Fibroblast of lung (primary cell): ENCODE measurements at places on chromosomes 5 and 9. TPM values are rescaled to one million over a fixed set of nuclear protein-coding genes. Genes with fewer than 3 reads are reported as not detected.

GRCh38 chr9:91842358-91843049 is 107.5 kb downstream of the ROR2 start:
- no peak for DNase-seq

DNA sequence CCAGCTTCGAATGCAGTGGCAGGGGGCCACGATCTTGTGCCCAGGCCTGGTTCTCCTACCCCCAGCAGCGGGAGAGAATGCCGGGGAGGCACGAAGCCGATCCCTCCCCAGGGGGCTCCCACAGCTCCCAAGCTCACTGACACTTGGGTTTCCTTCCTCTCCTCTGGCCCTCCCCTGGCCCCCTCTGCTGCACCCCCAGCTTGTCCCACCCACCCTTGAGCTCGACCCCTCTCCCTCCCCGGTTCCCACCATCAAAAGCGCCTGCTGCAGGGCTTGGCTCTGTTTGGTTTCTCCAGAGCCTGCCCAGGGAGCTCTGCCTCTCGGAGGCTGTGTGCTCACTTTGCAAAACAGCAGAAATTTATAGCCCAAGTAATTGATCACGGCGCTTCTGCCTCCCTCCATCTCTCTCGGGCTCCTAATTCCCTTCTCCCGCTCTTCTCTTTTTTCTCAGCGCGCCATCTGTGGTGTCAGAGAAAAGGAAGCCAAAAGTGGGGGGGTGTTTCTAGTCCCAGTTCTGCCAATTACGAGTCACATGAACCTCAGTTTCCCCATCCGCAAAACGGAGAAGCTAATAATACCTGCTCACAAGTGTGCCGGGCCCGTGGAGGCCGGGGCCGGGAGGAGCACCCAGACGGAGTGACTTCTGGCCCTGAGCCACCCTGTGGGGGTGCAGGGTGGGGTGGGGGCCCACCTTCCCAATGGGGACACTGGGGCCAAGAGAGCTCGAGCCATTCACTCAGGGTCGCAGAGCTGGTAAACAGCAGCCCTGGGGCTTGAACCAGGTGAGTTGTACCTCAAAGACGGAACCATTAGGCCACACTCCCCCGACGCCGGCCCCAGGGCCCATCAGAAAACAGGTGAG is 141.2 kb upstream of the IER5L start:
- no peak for DNase-seq

DNA sequence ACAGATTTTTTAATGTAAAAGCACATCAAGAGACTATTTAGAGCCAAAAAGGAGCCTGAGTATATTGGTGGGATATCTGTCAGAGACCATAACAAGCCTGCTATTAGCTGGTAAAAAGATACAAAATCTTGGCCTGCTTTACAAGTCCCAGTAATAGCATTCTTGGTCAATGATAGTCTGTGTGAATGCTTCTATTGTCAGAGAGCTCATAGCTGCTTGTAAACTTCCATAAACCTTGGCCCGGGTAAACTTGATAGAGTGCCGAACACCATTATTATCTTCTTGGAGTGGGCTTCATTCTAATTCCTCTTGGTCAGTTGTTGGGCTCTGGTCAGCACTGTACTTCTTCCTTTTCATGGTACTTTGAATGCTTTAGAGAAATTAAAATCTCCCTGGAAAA is 64.0 kb downstream of the UBAP1 start:
- peak; percentile 65 for DNase-seq

DNA sequence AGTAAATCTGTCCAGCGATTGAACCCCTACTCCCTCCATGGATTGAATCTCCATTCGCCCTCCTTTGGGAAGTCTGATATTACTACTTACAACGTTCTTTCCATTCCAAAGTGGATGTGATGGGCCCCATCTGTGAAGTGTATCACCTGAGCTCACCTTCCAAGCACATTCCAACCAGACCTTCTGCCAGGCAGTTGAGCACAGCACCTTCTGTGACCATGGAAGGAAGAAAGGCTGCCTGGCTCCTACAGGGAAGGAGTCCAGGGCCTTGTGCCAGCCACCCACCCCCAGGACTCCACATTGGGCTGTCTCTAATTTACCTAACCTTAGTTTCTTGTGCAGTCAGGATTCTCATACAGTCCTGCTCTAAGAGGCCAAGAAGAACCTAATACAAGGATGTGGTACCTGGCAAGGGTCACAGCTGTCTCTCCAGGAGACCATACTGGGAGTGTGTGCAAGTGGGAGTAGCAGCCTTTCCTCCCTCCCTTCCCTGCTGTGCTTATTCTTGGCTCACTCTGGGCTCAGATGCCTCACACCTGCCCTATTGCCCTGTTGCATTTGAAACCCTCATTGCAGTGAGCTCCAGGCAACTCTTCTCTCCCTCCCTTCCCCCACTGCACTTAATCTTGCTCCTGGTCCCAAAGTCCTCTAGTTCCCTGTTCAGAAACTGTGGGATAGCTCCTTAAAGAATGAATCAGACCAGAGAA is 116.1 kb downstream of the NRG2 start:
- DNase-seq = no peak

DNA sequence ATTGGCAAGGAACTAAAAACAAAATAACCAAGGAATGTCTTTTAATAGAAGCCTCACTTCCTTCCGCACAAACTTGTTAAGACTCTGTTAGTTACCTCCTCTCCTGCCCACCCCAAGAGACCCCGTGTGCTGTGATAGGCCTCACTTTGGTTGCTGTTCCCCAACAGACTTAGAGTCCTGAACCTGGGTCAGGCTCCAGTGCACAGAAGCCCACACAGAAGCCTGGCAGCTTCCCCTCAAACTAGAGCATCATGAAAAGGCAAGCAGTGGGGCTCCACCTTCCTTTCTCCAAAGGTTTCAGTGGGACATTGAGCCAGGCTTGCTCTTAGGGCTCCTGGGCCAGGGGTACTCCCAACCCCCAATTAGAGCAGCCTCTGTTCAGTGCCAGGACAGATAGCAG is 230.5 kb downstream of the ESM1 start:
- DNase-seq = no peak

DNA sequence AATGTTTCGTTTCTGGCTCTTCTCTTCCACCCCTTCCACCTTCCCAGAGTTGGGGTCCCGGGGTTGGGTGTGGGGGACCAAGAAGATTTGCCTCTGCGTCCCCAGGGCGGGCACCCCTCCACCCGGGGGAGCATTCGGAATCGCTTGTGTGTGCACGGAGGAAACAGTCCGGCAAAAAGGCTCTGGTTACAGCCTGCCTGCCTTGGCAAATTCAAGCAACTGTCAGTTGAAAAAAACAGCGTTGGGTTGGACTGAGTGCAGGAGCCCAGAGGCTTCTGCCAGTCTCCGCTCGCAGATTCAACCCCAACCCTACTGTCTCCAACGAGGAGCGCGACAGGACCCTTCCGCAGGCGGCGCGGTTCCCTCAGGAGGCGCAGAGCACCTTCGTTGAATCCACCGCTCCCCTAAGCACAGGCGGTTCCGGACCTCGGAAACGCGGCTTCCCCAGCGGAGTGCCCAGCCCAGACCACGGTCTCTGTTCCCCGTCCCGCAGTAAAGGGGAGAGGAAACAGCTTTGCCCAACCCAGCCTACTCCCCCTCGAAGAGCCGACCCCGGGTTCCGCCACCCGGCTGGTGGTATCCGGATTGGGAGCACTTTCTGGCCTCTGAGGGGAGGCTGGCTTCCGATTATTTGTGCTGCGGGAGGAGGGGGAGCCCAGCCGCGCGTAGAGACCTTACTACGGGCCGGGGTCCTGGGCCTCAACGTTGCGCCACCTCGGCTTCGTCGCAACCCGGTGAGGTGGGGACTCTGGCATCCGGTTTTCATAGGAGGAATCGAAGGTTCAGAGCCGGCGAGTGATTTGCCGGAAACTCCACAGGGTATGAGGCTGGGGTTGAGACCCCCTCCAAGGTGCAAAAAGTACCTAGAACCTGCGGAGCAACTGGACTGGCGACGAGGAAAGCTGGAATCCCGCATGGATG is 9.6 kb downstream of the LHX6 start:
- DNase-seq = peak; percentile 36

DNA sequence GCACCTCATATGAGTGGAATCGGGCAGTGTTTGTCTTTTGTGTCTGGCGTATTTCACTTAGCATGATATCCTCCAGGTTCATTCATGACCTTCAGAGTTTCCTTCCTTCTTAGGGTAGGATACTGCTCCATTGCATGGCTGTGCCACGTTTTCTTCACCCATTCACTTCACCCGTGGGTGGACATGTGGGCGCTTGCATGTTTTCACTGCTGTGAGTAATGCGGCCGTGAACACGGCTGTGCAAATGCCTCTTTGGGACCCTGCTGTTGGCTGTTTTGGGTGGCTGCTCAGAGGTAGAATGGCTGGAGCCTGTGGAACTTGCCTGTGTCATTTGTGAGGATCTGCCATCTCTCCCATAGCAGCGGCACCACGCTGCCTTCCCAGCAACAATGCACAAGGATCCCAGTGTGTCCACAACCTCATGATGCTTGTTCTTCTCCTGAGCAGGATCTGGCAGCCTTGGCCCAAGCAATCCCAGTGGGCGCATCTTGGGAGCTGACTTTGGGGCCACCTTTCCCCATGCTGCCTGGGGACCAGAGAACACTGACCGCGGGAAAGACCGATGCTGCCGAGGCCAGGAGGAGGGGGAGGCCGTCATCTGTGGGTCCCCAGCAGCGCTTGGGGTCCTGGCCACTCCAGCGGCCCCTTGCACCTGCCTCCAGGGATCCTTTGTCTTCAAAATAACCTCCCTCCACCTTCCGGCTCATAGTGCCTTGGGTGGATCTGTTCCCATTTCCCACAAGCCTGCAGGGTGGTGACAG is 2.3 kb upstream of the SCGB3A1 start:
- no peak for DNase-seq

Gene LMBRD2
- 18.0 and 19.8 TPM in 2 replicates for total RNA-seq

Gene CAMLG
- 60.1 and 69.1 TPM in 2 replicates for total RNA-seq

GRCh38 chr5:118095115-118095514 is 893.2 kb downstream of the DTWD2 start:
- peak; percentile 3 for DNase-seq

Gene HRCT1
- 0.26 and 1.2 TPM in 2 replicates for total RNA-seq

- no peak for DNase-seq
Measured at GRCh38 chr5:56681346-56681745, 134.0 kb upstream of the MAP3K1 start.

- DNase-seq = peak; percentile 23
Measured at GRCh38 chr5:55636683-55637082, 75.4 kb downstream of the SLC38A9 start.

Gene STKLD1
- 0.51 and 0.99 TPM in 2 replicates for total RNA-seq

DNA sequence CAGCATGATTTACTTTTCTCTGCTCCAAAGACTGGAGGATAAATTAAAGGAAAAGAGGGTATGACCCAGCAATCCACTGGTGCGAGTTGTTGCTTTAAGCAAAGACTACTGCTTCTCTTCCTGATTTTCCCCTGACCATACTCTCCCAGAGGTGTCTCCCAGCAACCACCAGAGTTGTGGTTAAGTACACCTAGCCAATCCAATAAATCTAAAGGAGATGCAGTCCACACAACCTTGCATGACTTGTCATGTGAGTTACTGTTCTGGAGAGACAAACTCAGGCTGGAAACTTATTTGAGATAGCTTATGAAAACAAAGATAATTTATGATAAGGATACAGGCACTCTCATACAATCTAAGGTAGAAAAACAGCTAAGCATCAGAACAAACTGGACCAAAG is 11.9 kb downstream of the TMC1 start:
- peak; percentile 85 for DNase-seq

Gene SPINK13
- total RNA-seq = not detected in 2 replicates

DNA sequence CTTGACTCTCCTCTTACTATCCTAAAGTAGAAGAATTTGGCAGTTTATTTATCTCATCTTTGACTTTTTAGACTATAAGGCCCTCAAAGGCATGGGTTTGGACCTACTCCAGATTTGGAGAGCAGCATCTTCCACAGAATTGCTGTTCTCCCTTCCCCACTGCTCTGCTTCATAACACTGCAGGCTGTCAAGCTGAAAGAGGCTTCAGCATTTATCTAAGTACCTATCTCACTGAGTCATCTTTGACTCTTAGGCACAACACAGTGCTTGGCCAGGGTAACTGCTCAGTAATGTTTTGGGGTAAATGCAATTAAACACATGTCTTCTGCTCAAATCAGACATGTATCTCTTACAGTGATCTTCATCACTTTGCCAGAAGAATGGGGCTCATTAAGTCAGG is 60.6 kb downstream of the GRIN3A start:
- no peak for DNase-seq

GRCh38 chr9:121942866-121943382 is 150.2 kb downstream of the TTLL11 start:
- no peak for DNase-seq

- no peak for DNase-seq
Measured at GRCh38 chr5:5782402-5782801, 359.9 kb downstream of the ICE1 start.

DNA sequence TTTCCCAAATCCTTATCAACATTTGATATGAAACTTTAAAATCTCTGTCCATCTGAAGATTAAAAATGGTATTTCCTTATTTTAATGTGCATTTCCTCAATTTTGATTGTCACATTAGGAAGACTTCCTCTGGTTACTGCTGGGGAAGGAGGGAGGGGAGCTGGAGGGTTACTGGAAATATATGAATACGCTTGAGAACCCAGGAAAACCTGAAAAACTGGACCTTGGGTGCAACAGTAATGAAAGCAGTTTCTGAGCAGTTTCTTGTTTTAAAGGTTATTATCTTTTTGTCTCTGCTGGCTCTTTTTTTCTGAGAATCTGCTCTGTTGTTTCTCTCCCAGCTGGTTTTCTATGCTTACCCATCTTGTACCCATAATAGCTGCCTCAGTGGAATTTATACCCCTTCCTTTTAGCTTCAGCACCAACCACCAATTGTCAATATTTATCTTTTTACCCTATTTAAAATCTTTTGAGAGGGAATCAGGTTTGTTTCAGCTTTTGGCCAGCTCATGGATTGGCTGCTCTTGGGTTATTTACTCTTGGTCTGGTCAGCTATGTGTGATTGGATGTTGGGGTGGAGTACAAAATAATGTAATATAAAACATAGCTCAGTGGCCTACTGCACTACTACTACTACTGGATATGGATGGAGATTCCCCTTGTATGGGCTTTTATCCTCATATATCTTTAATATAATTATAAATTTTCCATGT is 67.4 kb downstream of the UNC13B start:
- DNase-seq = no peak

- DNase-seq = no peak
Measured at GRCh38 chr9:35835766-35836165, 6.7 kb downstream of the TMEM8B start.

Gene IRF1
- total RNA-seq = 22.1 and 34.7 TPM in 2 replicates

GRCh38 chr5:121976979-121977378 is 15.2 kb downstream of the SRFBP1 start:
- peak; percentile 36 for DNase-seq

GRCh38 chr9:92965061-92965758 is 17.9 kb downstream of the FGD3 start:
- DNase-seq = no peak

Gene SLC6A7
- total RNA-seq = not detected in 2 replicates

DNA sequence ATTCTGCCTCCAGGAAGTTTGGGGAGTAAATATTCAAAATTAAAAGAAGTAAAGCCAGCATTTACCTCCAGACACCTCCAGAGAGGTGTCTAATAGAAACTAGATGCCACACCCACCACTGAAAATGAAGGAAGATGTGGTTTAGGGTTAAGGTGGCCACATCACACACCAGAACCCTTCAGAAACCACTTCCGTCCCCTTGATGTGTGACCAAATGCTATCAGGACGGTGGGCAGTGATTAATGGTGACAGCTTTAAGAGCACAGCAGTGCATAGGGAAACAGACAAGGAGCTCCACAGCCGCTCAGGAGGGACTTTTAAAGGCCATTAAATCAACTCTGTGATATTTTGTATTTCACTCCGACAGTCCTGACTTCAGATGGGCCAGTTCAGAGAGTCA is 295.2 kb downstream of the BRINP1 start:
- no peak for DNase-seq

Gene RLN2
- total RNA-seq = not detected in 2 replicates
